GM10248 (cell line): ENCODE measurements at places on chromosomes 12 and 14.
A peak's percentile ranks its signal among the peaks of the same experiment; 100 is the strongest.

GRCh38 chr12:120342175-120343038, 14.8 kb upstream of the PLA2G1B start:
- DNase-seq, result no peak

DNA sequence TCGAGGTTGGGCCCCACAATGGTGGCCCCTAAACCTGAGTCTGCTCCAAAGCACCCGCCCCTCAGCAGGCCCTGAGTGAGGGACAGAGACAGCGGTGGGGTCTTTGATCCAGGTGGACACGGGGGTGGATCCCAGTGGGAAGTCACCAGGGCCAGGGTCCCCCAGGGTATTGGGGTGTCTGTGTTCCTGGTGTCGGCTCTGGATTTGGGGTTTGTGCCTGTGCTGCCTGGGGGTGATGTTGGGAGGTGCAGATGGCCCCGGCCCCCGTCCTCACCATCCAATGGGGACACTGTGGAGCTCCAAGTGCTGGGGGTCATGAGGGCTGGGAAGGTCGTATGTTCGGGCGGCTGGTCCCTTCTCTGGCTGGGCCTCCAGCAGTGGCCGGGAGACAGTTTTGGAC, 354.2 kb downstream of the TMEM121 start:
- no peak for DNase-seq

DNA sequence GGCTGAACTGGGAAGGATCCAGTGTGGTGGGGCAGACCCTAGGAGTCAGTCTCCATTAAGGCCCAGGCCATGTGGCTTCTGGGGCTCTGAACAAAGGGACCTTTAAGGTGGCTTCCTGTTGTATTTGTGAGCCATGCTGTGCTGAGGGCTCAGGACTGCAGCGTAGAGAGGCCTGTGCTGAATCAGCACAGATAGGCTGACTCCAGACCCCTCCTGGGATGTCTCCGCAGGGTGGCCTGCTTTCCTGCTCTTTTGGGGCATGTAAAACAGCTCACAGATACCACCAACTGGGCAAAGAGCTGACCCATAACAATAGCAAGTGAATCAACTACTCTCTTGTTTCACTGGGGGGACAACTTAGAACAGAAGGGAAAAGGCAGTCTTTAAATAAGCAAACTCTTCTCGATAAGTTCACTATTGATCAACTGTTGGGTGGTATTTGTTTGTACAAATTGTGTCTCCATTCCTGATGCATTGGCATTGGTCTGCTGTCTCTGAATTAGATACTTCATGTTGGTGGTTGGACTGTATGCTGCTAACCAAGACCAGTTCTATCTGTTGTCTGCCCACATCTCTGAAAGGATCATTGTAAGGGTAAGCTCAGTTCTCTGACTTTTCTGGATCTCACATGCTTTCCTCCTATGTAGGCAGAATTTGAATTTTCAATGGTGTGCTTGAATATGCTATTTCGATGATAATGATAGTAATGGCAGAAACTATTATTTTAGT, 71.8 kb downstream of the MYRFL start:
- DNase-seq, result no peak

DNA sequence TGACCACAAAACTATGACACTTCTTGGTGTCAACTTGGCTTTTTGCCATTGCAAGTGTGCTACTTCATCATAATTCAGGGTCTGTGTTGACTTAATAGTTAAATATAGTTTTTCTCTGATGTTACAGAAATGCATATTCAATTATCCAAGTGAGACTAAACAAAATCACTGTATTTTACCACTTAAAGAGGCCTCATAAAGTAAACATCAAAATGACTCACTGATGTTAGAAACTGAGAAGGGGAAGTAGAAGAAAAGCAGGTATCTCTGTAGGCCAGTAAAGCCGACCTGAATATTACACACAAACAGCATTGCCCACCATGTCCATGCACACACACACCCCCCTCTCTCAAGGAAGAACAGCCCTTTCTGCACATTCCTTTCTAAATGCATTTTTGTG, 55.4 kb downstream of the RPAP3 start:
- peak; percentile 32 for DNase-seq

- DNase-seq, result no peak
These were observed 37.7 kb downstream of the KCNMB4 start for GRCh38 chr12:70403826-70404225.
